ENCODE measurements at places on chromosomes 1 and 21.

- DNase-seq = no peak
Measured at GRCh38 chr1:63326106-63326472, 3.7 kb downstream of the FOXD3 start.

DNA sequence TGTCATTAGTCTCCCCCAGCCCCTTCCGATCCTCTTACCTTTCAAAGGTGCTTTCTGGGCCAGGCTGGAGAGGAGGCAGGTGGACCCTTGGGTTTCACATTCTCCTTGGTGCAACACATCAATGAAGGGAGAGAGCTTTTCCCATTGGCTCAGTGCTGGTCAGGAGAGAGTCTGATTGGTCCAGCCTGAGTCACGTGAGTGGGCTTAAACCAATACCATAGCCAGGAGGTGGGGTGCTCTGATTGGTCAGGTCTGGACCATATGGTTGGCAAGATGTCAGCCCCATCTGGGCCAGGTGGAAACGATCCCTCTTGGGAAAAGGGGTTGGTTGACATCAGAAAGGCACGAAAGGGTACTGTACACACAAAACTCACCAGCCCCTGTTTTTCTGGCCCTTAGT is 44.8 kb upstream of the ABCG1 start:
- no peak for DNase-seq

DNA sequence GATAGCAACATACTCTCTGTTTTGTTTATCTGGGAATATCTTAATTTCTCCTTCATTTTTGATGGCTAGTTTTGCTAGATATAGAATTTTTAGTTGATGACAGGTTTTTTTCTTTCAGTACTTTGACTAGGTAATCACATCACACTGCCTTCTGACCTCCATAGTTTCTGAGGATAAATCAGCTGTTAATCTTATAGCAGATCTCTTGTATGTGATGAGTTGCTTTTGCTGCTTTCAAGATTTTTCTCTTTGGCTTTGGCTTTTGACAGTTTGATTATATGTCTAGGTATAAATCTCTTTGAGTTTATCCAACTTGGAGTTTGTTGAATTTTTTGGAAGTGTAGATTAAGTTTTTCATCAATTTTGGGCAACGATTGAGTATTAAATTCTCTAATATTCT is 142.6 kb downstream of the ZNF644 start:
- no peak for DNase-seq

GRCh38 chr21:25560271-25560685 is 47.0 kb downstream of the MRPL39 start:
- no peak for DNase-seq

DNA sequence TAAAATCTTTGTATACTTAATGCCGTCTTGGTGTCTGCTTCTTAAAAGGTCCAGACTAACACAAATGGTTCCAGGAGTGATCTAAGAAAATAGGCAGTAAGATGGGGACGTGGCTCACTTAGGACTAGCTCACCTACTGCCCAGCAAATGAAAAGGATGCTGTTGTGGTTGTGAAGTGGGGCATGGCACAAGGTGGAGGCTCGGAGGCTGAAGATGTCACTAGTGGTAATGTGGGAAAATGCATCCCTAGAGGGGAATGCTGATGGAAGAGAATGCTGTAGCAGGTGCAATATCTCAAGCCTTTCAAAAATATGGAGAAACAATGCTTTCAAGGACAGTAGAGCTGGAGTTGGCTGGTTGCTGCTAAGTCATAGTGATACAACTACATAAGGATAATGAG is 11.3 kb upstream of the UCK2 start:
- no peak for DNase-seq

DNA sequence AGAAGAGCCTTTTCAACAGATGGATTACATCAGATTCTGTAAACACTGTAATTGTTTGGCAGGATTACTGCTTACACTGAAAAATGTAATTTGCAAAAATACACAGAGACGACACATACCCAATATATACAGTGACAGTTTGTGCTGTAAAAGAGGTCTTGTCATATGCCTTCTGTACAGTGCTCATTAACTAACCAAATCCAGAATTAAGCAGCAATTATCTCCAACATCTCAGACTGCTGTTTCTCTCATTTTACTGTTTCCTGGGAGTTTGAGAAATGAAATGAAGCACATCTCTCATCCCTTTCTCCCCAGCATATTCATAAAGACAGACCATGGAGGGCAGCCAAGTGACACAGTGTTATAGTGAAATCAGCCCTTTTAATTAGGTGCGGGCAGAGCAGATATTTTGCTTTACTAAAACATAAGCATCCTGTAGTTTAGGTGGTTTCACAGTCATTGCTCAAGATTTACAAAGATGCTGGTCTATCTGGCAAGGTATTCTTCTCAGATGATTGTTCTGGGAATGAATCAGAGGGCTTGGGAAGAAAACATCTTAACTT is 618.4 kb upstream of the USP24 start:
- DNase-seq = no peak

GRCh38 chr1:15295696-15296095 is 48.7 kb downstream of the FHAD1 start:
- no peak for DNase-seq

DNA sequence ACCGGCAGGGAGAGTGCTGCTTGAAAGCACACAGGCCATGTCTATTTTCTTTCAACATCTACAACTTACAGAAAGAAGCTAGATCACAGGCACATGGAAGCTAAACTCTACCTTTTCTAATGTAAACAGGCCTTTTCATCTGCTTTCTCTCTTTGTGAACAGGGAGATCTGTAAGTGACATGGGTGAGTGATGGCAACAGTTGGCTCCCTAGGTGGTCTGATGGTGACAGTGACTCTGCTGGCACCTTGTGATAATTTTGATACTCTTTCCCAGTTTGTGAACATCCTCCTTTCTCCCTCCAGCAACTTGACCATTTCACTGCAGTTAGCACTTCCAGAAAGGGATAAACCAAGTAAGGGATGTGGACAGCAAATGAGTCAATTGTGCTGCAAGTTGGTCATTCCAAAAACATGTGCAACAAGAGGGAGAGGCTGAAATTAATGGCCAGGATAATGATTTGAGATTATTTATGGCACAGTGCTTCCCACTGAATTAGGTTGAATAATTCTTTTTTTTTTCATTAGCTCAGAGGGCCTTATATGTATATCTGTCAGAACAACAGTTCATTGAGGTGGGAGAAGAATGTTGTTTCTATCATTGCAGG is 89.5 kb downstream of the XCL2 start:
- DNase-seq = no peak

GRCh38 chr1:21628798-21629393 is 40.3 kb downstream of the RAP1GAP start:
- DNase-seq = no peak

DNA sequence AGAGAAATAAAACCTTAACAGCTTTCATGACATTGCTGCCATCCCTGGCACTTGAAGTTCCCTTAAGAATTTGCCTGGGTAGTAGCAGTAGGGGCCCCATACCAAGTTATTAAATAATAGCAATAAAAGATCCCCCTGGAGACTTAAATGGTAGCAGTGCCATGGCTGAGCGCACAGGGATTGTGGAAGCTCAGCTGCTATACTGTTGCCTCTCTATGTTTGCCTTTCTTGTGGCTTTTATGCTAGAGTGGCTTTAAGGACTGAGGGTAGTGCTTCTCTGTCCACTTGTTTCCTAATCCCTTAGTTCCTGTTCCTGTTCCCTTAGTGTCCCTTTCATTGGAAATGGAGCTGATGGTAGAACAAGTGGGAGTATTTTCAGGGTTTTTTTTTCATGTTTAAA is 42.1 kb downstream of the NCF2 start:
- DNase-seq = no peak

DNA sequence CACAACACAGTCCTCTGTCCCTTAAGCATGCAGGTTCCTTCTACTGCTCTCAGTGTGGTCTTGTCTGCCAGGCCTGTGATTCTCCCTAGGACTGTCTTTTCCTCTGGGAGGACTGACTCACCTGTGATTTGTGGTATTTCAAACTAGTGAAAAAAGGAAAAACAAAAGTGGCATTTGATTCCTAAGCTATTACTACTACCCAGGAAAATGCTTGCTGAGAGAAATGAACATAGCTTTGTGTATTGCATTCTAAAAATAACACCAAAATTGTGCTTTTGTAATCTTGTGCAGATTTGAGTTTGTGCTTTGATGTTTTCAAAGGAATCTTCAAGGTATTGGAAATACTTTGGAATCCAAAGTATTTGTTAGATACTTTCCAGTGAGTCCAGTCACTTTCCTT is 57.0 kb downstream of the GPR161 start:
- no peak for DNase-seq

GRCh38 chr1:226736908-226737818 is 1.9 kb downstream of the ITPKB start:
- peak; percentile 61 for DNase-seq

DNA sequence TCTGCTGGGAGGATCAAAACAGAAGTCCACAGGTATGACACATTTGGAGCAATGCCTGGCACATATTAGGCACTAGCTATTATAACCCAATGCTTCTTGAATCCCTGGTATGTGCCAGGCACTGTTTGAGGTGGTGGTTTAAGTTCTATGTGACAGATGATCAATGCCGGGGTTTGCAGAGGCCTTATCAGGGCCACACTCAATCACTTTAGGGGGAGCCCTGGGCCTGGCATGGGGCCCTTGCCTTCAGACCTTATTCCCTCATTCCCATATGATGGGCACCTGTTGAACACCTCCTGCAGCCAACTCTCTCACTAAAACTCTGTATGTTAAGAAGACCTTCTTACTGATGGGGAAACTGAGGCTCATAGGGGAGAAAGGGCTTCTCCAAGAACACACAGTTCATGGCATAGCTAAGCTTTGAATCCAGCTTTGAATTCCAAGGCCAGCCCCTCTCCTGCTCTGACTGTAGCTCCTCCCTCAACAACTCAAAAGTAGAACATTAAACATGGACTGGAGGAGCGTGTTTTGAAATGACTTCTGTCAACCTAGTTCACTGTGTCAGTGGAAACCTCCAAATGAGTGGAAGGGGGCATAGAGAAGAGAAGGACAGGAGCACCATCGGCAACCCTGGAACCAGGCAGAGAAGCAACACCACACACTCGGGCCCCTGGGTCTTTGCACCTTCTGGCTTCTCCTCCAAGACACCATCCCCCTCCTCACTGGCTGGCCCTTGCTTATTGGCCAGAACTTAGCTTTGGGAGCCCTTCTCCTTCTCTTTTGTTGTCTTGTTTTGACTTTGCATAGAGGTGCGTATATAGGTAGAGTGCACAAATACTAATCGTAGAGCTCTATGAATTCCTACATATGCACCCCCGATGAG is 6.6 kb upstream of the IFFO2 start:
- DNase-seq = no peak

DNA sequence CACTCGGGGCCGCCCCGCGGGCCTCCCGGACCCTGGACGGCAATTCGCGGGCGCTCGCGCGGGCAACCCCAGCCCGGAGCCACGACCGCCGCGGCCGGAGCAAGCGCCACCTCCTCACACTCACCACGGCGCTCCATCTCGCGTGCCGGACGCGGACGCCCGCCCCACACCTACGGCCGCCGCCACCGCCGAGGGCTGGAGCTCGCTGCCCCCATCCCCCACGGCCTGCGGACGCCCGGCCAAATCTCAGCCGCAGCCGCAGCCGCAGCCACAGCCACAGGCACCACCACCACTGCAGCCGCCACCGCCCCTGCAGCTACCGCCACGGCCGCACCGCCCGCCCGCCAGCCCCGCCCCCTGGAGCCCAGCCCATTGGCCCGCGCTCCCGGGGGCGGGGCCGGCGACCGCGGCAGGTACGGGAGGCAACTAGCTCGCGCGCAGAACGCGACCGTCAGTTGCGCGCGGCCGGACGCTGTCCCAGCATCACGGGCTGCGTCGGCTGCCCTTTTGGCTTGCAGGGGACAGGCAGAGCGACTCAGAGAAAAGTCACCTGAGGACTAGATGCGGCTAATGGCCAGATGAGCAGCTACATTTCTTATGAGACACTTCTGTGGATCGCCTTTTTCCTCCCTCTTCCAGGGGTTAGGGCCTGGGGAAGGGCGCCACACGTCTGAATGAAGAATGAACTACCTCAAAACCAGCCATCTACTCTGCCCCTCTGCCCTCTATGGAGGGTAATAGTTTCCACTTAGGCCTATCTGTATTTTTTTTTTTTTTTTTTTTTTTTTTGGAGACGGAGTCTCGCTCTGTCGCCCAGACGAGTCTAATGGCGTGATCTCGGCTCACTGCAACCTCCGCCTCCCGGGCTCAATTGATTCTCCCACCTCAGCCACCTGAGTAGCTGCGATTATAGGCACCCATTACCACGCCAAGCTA is at the start of gene ARHGAP29:
Gene ARHGAP29, minus strand, starts transcription at position 294 of the 936 bp plus-strand sequence. CDS start 5,973 bp downstream, outside the sequence.
- no peak for DNase-seq

DNA sequence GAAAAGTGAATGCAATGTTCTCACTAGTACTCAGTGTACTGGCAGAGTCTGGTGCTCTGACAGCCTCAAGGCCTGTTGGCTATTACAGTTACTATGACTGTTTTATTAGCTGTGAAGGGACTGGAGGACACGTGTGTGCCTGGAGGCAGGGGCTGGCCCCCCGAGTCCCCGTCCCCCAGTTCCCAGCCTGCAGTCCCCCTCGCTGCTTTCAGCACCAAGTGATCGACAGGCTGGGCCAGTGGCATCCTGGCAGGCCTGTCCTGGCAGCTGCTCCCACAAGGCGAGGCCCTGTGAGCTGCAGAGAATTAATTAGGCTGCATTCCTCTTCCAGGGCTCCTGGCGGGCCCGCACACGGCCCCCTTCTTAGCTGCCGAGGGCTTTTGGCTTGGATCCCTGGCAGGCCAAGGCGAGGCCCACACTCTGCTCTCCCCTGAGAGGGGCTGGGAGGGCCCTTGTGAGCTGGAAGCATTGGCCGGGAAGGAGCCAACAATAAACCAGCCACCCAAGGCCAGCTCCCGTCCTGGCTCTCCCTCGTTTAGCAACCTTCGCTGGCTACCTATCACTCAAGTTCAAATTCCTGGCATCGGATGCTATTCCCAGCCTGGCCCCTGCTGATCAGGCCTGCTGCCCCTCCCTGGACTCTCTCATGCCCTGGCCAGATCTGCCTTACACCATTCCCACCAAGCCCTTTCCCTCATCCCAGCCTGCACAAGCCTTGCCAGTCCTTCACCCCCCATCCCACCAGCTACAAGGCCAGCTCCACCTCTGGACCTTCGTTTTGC is 9.8 kb downstream of the EDN2 start:
- DNase-seq = no peak

DNA sequence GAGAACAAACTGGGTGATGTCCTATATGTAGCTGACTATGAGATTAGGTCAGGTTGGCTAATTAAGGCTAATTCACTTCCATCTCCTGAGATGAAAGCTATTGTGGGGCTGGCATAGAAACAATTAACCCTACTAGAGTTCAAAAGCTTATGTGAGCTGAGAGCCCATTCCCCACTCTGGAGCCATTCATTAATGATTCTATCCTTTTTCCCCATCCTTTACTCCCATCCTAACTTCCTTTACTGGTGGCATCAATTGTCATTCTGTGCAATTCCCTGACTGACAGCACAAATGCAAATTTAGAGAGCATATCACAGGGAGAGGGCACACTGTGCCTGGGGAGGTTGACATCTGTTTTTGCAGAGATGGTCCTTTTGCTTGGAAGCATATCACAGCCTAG is 103.9 kb downstream of the URB2 start:
- no peak for DNase-seq

Measured in central memory CD8-positive, alpha-beta T cell (primary cell).